T-helper 22 cell (primary cell): ENCODE measurements at places on chromosomes 1 and 21.

GRCh38 chr1:111082421-111083203, 57.3 kb downstream of the DRAM2 start:
- no peak for DNase-seq

DNA sequence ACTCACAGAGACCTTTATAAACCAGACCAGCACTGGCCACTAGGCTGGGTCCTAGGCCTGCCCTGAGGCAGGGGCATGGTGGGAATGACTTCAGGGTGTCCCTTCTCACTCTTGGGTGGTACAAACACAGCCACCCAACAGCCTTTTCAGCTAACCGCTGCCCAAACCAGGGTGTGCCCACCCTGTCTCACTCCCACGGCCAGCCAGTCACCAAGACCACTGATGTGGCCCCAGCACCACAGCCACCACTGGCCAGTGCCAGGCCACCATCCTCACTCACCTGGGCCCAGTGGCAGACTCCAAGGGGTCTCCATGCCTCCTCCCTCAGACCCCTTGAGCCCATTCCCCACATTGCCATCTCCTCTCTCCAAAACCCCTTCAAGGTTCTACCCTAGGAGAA, 27.8 kb downstream of the TAS1R2 start:
- DNase-seq, result no peak

DNA sequence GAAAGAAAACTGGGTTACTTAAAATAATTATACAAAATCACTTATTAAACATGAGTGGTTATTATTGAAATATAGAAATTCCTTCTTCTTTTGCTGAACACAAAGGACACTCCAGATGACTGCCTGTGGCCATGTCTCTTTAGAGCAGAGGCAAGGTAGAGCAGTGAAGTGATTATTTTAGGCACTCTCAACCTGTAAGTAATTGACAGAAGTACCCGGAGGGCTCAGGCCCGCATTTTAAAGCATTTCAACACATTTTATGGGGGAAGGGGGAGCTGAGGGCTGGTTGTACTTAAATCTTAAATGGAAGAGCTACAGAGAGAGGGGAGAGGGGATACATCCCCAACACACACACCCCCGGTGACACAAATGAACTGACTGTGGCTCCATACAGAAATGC, 10.2 kb downstream of the OSCP1 start:
- DNase-seq, result no peak

- DNase-seq, result peak; percentile 5
Observed at GRCh38 chr1:221689138-221689537, 52.8 kb downstream of the DUSP10 start.

- DNase-seq, result no peak
Observed at GRCh38 chr1:26066857-26067256, 573 bp downstream of the TRIM63 start.

DNA sequence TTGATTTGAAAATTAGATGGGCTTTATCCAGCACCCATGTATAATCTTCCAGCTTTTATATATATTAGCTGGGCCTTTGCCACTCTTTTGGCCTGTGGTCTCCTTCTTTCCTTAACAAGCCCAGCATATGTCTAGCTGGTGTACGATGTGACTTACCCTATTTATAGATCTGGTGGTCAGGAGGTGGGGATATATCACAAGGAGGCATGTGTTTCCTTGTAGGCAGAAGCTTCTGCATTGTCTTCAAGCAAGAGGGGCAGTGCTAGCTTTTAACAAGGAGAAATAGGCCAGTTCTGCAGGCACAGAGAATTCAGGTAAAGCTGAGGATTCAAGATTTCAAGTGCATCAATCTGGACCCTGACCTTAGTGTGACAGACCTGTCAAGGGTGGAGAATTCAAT, 38.0 kb upstream of the DNASE2B start:
- DNase-seq, result no peak

DNA sequence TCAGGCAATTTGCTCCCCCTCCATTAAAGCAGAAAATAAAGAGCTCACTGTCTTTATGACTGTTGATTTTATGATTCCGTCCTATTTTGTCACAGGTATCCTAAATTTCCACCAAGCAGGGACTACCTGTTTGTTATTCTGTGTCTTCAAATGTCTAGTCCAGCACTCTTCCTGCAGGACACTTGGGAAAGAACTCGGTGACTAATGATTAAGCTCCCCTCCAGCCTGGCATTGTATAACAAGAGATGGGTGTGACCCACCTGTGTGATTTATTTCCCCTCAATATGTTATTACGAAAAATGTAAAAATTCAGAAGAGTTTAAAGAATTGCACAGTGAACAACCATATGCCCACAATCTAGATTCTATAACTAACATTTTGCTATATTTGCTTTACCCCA, 42.9 kb upstream of the LRRN2 start:
- DNase-seq, result no peak

DNA sequence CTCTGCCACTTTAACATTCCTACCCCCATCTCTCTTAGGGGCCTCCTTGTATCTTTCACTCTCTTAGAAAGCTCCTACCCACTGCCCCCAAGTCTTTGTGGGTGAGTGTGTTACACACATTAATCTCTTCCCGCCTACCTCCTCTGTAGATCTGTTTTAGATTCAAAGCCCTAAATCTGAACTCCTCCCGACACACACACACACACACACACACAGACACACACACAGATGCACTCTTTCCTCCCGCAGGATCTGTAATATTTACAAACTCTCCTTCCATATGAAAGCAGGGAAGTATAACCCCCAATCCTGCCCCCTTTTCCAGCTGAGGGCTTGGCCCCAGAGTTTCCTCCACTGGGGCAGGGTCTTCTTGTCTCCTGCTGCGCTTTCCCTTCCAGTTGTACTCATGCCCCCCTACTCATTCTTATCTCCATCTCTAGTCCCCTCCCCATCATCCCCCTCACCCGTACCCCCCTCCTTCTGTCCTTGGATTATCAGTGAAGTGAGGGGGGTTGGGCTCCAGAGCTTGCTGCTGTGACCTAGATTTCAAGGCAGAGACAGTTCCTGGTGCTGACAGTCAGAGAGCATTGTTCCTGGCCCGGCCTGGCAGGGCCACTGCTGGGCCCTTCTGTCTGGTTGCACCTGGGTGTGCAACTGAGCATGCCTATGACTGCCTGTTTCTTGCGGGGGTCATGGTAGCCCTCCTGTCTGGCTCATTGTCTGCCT, 4.3 kb downstream of the PEA15 start:
- DNase-seq, result no peak

DNA sequence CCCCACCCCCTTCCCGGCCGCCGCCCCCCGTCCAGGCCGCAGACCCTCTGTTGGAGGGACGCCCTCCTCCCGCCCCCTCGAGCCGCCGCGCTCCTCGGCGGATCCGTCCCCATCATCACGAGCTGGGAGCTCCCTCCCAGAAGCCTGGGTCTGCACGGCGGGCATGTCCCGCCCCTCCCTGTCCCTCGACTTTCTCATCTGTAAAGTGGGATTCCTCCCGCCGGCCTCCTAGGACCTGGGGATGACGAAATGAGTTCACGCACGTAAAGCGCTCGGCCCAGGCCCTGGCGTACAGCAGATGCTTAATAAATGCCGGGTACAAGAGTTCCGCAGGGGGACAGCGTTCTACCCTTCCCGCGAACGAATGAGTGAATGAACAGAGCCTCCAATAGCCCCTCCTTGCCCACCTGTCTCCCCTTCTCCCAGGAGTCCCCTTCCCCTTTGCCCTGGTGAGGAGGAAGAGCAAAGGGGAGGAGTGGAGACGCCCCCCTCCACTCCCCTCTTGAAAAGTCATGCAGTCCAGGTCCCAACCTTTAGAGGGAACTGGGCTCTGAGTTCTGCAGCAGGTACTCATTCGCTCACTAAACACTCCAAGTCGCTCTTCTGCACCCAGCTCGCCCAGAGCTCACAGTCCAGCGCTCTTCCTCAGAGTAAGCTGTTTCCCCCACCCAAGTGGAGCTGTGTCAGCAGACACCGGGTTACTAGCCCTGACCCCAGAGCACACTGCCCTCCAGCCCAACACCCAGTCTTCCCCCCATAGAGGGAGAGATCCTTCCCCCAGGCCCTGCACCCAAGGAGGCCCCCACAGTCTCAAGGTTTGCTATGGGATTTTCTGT, 16.8 kb downstream of the RAP1GAP start:
- no peak for DNase-seq

- DNase-seq, result peak; percentile 49
Observed at GRCh38 chr1:116373431-116374352, 648 bp downstream of the ATP1A1 start.

GRCh38 chr1:195495720-195496635, 1112.3 kb downstream of the KCNT2 start:
- DNase-seq, result no peak

DNA sequence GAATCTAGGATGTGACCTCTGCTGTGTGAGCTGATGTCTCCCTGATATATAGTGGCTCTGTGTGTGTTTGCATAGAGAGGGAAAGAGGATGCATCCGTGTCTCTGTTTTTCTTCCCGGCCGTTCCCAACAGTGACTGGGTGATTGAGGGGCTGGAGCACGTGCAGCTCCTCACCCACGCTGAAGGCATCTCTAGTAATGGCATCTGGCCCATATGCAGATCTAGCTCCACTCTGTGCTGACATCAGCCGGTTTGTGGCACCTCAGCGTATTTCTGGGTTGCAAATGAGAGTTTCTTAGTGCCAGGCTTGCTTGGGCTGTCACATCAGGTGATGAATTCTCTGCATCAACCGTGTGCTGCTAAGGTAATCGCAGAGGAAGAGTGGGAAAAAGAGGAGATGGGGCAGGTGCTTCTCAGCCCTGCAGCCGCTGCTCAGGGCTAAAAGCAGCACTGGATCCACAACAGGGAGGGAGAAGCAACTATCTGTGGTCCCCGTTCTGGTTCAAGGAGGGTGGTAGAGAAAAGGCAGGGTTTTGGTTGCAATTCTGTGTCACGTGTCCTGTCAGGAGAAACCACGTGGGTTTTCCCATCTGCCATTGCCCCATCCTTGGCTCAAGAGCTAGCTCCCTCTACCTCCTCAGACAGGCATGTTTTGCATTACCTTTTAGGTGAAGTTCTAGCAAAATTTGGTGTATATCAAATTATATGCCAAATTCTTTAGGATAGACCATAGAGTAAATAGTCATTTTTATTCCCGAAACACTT, 282.9 kb downstream of the PBX1 start:
- DNase-seq, result no peak

DNA sequence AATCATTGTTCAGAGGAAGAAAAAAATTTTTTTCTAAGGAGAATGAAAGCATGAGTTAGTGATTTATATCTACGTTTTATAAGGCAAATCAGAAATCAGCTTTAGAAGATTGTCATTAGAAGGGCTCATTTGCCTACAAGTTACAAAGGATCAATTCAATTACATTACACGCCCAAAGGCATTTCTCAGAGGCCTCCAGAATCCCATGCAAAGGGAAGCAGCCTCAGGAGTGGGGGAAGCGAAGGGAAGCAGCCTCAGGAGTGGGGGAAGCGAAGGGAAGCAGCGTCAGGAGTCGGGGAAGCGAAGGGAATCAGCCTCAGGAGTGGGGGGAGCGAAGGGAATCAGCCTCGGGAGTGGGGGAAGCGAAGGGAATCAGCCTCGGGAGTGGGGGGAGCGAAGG, 206.2 kb downstream of the GREM2 start:
- DNase-seq, result no peak

DNA sequence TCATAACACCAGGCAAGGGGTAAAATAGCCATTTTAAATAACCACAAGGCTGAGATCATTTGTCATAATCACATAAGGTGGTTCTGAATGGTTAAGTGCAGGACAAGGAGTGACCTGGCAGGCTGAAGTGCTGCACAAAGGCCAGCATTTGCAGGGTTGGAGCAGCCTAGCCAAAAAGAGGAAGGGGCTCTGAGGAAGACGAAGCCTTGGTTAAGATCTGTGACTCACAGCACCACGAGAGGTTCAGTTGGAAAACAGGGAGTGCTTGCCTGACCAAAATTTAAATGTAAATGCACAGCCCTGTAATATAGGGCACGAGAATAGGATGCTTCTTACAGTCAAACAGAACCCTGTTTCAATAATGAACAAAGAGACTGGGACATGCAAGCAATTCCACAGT, 12.1 kb downstream of the ATP5PF start:
- DNase-seq, result no peak

DNA sequence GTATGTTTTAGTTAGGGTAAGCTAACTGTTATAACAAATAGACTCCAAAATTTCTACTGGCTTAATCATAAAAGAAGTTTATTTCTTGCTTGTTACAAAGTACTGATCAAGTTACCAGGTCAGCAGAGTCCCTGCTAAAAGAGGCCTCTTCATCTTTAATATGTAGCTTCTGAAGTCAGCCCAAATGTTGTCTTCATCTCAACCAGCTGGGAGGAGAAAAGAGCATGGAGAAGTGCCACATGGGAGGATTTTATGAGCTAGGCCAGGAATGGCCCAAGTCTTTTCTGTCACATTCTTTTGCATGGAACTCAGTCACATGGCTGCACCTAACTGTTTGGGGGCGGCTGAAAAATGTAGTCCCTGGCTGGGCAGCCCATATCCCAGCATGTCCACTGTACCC, 63.2 kb upstream of the APOBEC4 start:
- no peak for DNase-seq

DNA sequence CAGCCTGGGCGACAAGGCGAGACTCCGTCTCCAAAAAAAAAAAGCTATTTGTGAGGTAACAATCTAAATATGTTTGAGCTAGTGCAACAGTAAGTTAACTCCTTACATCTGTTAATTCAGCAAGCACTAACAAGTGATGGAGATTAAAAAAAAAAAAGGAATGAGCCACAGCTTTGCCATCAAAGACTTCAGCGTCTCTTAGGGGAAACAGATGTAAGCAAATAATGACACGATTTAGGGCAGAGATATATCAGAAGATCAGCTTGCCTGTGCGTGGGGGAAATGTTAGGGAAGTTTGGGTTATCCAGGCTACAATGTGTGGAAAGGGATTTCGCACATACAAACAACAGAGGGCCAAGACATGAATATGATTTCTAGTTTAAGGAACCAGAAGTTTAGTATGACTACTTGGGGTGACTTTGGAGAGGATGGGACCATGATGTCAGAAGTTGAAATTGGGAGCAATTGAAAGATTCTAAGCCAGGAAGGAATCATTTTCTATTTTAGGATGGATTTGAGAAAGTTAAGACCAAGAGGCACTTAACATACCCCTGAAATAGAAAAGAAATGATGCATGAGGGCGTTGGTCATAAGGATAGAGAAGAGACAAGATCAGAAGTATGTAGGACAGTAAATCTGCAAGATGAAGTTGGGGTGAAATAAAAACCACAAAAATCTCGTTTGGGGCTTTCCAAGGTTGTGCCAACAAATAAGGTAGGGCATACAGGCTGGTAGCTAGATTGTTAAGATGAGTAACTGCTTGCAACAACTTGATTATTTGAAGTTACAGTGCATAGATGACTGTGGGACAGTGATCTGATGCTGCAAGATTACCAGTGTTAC, 2.4 kb upstream of the BRWD1 start:
- no peak for DNase-seq

DNA sequence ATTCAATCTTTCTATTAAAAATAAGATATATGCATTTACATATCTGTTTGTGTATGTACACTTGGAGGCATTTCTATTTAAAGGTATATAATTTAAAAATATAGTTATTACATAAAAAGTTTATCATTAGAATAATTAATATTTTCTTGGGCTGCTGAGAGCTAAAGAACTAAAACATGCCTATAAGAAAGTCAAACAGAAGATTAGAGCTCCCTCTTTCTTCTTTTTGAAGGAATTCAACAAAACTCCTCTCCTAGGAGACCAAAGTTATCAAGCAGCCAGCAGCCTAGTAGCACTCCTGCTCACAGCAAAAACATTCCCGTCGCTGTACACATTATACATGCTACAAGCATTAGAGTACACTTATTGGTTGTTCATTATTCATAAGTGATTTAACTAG, 216.4 kb downstream of the VAV3 start:
- no peak for DNase-seq

- DNase-seq, result no peak
Observed at GRCh38 chr21:42520628-42521253, 7.1 kb downstream of the SLC37A1 start.

GRCh38 chr1:100265562-100265930, 470 bp upstream of the RTCA start:
- no peak for DNase-seq
